GM23338 (cell line): ENCODE measurements at places on chromosomes 3 and 15.

DNA sequence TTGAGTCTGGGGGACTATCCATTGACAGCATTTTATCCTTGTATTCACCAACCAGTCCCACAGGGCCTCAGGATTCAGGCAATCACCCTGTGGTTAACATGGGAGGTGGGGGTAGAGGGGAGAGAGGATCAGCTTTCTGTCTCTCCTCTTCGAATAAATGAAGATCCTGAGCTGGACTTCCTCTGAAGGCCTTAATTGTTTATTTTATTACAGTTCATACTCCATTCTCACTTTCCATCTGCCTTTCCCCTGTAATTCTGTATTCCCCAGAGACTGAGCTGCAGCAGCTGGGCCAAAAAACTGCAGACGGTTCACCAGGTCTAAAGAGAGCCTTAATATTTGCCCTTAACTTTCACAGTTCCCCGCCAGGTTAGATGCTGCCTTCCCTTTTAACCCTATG, 11.9 kb downstream of the TAGLN3 start:
- no peak for DNase-seq

DNA sequence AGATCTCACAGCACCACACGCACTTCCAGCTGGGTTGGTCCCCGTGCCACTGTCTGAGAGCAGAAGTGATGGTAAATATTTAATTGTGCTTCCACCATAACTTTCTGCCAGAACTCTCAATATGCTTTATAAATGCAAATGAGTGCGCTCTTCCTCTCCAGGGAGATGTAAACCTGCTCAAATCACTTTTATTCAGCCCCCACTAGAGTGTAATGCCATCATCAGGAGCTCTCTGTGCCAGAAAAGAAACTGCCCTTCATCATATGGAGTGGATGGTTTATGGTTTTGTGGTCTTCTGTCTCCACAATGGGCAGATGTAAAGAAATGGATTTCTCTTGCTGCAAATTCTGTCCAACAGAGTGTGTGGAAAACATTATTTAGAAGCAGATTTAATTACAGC, 127.0 kb downstream of the EPHB1 start:
- DNase-seq, result no peak

DNA sequence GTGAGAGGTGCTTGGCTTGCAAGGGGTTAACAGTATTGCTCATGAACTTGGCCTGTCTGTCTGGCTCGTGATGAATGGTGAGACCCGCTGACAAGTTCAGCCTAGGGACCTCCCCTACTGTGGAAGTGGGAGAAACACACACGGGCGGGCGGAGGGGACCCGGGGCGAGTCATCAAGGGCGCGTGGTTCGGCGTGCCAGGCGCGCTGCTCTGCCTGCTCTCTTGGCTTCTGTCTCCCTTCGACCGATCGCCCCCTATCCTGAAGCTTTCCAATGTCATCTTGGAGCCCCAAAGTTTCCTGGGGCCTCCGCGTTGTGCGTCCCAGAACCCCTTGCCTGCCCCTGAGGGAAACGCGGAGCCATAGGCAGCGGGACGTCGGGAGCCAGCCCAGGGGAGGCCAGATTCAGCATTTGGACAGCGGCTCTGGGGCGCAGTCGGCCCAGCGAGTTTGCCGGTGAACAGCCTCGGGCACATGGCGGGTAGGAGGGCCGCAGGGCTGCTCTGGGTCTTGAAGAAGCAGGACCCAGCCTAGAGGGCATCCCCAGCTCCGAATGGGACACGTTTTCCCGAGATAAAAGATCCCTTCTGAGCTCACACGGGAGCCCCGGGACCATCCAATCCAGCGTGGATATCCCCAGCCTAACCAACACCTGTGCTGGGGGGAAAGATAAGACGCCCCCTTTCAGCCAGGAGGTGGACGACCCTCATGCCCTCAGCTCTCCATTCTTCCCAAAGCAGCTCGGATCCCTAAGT, 27.0 kb upstream of the POLG start:
- DNase-seq, result peak; percentile 93

DNA sequence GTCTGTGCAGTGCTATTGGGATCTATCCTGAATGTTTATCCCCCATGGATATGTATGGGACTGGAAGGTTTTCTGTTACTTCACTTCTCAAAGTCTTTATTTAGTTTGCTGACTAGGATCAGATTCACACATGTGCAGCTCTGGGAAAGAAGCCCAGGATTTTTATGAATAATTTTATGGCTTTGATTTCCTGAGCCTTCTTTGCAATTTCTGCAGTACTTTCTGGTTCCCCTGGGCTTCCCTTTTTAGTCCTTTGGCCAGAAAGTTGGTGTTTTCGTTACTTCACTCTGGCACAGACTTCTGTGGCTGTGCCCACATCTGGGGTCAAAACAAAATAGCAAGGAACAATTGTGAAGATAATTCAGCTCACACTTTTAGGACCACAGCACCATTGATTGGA, 721.0 kb downstream of the OTOL1 start:
- DNase-seq, result no peak

DNA sequence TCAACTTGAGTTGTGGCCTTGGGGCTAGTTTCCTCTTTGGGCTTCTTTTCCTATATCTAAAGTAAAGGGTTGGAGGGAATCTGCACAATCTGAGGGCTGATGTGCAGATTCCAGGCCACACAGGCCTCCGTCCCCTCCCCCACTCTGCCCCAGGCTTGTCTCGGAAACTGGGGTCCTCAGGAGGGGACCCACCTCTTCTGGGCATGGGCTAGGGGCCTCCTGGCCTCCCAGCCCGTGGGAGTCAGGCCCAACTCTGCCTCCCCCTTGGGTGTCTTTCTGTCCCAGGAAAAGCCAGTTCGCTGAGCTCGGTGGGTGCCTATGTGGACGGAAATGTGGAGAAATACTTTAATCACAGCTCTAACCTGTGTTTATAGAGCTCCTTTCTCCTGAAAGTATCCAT, 4.8 kb downstream of the SMAD6 start:
- no peak for DNase-seq

- no peak for DNase-seq
Observed at GRCh38 chr3:37530047-37530697, 331.5 kb upstream of the CTDSPL start.
